Activated B cell treated with CpG ODN at 0.5 μM for 24 hours (primary cell): ENCODE measurements at places on chromosomes 12 and 14. TPM values are rescaled to one million over a fixed set of nuclear protein-coding genes. Genes with fewer than 3 reads are reported as not detected.

SLC22A17 gene
- 0.20 TPM in 1 of 2 replicates, not detected in the other for total RNA-seq

SLC15A5 gene
- total RNA-seq: not detected in 2 replicates

RNU4-1 gene
- 3,997 and 4,399 TPM in 2 replicates for total RNA-seq

TAS2R20 gene
- total RNA-seq: 1.7 and 2.4 TPM in 2 replicates

PRKCH gene
- 4.6 and 4.7 TPM in 2 replicates for total RNA-seq

ZC2HC1C gene
- total RNA-seq: 0.91 TPM in 1 of 2 replicates, not detected in the other

HPD gene
- total RNA-seq: not detected in 2 replicates

TULP3 gene
- total RNA-seq: 7.0 and 7.3 TPM in 2 replicates

KRT83 gene
- not detected in 2 replicates for total RNA-seq

TMPRSS12 gene
- not detected in 2 replicates for total RNA-seq

KCNA5 gene
- total RNA-seq: 0.42 and 0.81 TPM in 2 replicates

MFAP5 gene
- total RNA-seq: 0.35 TPM in 1 of 2 replicates, not detected in the other

CSRP2 gene
- 1.2 and 1.6 TPM in 2 replicates for total RNA-seq

PLEKHD1 gene
- total RNA-seq: 0.22 and 0.24 TPM in 2 replicates

MAP3K9 gene
- 9.0 and 10.1 TPM in 2 replicates for total RNA-seq

OLR1 gene
- 0.12 TPM in 1 of 2 replicates, not detected in the other for total RNA-seq

PLEKHA5 gene
- total RNA-seq: 0.11 and 0.32 TPM in 2 replicates

ABCD2 gene
- total RNA-seq: 1.4 and 1.8 TPM in 2 replicates

RAPGEF3 gene
- 2.7 and 5.0 TPM in 2 replicates for total RNA-seq

CACNA1C gene
- total RNA-seq: 0.02 TPM in 2 replicates

AHNAK2 gene
- not detected in 2 replicates for total RNA-seq

PLD4 gene
- 458 and 473 TPM in 2 replicates for total RNA-seq

GALNT4 gene
- total RNA-seq: 6.2 and 6.3 TPM in 2 replicates

ALKBH1 gene
- total RNA-seq: 14.4 and 18.0 TPM in 2 replicates

RIMBP2 gene
- total RNA-seq: not detected in 2 replicates

RND1 gene
- total RNA-seq: 4.9 and 5.9 TPM in 2 replicates

FAM186B gene
- total RNA-seq: 0.93 and 1.5 TPM in 2 replicates

ETFBKMT gene
- 0.91 and 2.0 TPM in 2 replicates for total RNA-seq

OTOGL gene
- not detected in 2 replicates for total RNA-seq

RAD9B gene
- 1.2 and 1.3 TPM in 2 replicates for total RNA-seq

WIF1 gene
- not detected in 2 replicates for total RNA-seq

PRKD1 gene
- total RNA-seq: 5.1 and 6.7 TPM in 2 replicates

ACOT6 gene
- total RNA-seq: not detected in 2 replicates

NOS1 gene
- total RNA-seq: not detected in 2 replicates

CCDC38 gene
- 0.09 and 0.42 TPM in 2 replicates for total RNA-seq

NUAK1 gene
- not detected in 2 replicates for total RNA-seq

MUCL1 gene
- total RNA-seq: not detected in 2 replicates

KITLG gene
- total RNA-seq: not detected in 2 replicates

PRPF39 gene
- total RNA-seq: 46.0 and 53.4 TPM in 2 replicates

RNASE4 gene
- total RNA-seq: 0.20 and 1.0 TPM in 2 replicates

RPL10L gene
- not detected in 2 replicates for total RNA-seq

IFNG gene
- not detected in 2 replicates for total RNA-seq

BIN2 gene
- 22.2 and 25.6 TPM in 2 replicates for total RNA-seq

DTX1 gene
- 75.3 and 79.4 TPM in 2 replicates for total RNA-seq

TAS2R13 gene
- total RNA-seq: 1.00 and 1.4 TPM in 2 replicates

PTPRR gene
- total RNA-seq: not detected in 2 replicates

KRT81 gene
- total RNA-seq: not detected in 2 replicates

KRT85 gene
- total RNA-seq: not detected in 2 replicates

RAD51AP1 gene
- total RNA-seq: 5.6 and 5.9 TPM in 2 replicates

ADAMTS20 gene
- total RNA-seq: not detected in 2 replicates

AQP2 gene
- not detected in 2 replicates for total RNA-seq
